ENCODE measurements at places on chromosomes 2 and 18. TPM values are rescaled to one million over a fixed set of nuclear protein-coding genes. Genes with fewer than 3 reads are reported as not detected.

Gene KIF5C
- 7.3 TPM for total RNA-seq

Gene THSD7B
- total RNA-seq = not detected

Gene RAD51AP2
- total RNA-seq = not detected

Gene ZNF521
- not detected for total RNA-seq

Gene NYAP2
- not detected for total RNA-seq

Gene KIAA1328
- total RNA-seq = 9.4 TPM

Gene IL36G
- total RNA-seq = not detected

Gene VWA3B
- total RNA-seq = not detected

Gene IL1RL1
- total RNA-seq = not detected

Gene UGT1A3
- total RNA-seq = not detected

Gene MEP1B
- not detected for total RNA-seq

Gene SULT1C2
- total RNA-seq = not detected

Gene RFX8
- 1.1 TPM for total RNA-seq

Gene DYSF
- 0.31 TPM for total RNA-seq

Gene RND3
- not detected for total RNA-seq

Gene SERPINB2
- total RNA-seq = not detected

Gene NEB
- 1.8 TPM for total RNA-seq

GRCh38 chr2:234816491-234816890, 135.3 kb upstream of the SH3BP4 start:
- DNase-seq = no peak

DNA sequence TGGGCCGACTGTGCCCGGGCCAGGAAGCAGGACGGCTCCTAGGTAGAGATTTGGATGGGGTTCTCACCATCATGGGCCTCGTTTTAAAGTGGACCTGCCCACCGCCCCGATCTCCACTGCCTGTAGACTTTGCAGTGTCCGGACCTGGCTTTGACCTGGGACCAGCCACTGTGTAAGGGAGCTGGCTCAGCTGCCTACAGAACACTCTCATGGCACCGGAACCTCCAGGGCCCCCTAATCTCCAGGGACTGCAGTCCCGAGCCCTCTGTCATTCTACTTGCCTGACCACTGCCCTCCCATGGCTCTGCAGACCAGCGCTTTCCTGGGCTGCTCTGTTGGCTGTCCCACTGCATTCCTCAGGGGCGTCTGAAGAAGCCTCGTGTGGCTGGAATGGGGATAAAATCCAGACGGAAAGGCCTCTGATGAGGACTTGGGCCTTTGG, 120.8 kb downstream of the GLI2 start:
- DNase-seq = no peak

DNA sequence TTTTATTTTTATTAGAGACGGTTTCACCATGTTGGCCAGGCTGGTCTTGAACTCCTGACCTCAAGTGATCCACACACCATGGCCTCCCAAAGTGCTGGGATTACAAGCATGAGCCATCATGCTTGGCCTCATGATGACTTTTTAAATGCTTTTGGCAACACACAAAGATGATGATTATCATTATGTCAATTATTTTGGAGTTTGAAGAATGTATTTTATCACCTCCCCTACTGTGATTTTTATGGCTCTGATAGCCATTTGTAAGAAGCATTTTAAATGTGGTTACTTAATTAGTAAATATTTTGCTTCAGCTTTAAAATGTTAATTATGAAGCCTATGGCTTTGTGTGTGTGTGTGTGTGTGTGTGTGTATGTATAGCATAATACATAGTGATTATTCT, 45.1 kb upstream of the RAB27B start:
- DNase-seq = no peak

GRCh38 chr2:212628586-212628985, 90.0 kb upstream of the ERBB4 start:
- DNase-seq = no peak

- DNase-seq = peak; percentile 66
These were observed 158.4 kb downstream of the SETBP1 start for GRCh38 chr18:44838971-44839666.

- DNase-seq = no peak
These were observed 25.7 kb downstream of the PSMA8 start for GRCh38 chr18:26159353-26159752.

GRCh38 chr2:168160897-168161296, 86.5 kb downstream of the STK39 start:
- no peak for DNase-seq

DNA sequence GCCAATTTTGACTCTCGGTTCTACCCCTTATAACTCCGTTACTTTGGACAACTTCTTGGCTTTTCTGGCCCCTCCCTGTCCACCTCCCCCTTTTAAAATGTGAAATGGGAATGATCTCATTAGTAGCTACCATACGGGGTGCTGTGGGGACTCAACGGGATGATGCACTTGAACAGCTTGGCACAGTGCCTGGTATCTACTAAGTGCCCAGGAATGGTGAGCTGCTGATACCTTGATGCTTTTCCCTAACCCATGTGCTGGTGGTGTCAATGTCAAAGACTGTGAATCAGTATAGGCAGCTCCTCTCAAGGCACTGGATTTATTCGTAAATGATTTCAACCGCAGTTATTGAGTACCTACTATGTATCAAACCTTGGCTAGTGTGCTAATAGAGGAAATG, 204.2 kb downstream of the LOXHD1 start:
- no peak for DNase-seq

GRCh38 chr18:12861637-12862036, 22.4 kb downstream of the PTPN2 start:
- no peak for DNase-seq

DNA sequence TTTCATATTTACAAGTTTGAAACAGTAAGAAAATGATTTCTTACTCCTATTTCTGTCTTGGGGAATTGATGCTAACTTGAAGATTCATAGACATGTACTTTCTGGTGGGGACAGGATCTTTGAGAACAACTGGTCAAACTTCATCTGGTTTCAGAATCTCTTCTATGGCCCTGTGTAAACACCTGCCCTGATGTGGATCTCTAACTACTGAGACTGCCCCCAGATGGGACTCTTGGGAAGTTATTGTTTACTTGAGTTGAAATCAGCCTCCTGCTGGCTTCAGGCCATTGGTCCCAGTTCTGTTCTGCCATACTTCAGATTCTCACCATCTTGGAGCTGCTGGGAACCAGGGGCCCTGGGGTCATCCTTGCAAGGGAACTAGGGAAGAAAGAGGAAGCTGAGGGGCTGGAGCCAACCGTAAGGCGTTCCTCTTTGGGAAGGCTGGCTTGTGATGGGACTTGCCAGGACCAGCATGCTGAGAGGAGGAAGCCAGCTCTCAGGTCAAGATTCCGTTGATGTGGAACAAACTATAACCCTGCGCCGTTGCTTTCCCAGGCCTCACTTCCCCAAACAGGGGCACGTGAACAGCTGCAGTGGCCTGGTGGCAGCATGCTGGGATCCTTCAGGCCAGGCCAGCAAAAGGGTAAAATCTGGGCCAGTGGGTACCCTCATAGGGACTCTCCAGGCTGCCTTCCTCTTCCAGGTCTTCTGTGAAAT, 135.5 kb upstream of the CXCR4 start:
- DNase-seq = no peak

DNA sequence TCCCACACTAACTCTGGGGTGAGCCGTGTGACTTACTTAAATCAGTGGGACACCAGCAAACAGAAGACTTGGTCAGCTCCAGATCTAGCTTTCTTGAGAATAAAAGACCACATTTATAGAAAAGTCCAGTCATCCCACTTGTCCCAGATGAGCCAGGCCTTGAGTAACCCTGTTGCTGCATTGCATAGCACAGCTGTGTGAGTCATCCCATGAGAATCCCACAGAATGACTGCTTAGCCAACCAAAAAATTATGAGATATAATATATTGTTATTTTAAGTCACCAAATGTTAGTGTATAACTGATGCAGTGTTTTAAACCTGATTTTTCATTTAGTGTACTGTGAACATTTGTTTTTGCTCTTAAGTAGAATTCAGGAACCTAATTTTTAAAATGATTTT, 94.2 kb upstream of the FSHR start:
- no peak for DNase-seq

- no peak for DNase-seq
These were observed 88.7 kb downstream of the TFCP2L1 start for GRCh38 chr2:121196132-121196848.

DNA sequence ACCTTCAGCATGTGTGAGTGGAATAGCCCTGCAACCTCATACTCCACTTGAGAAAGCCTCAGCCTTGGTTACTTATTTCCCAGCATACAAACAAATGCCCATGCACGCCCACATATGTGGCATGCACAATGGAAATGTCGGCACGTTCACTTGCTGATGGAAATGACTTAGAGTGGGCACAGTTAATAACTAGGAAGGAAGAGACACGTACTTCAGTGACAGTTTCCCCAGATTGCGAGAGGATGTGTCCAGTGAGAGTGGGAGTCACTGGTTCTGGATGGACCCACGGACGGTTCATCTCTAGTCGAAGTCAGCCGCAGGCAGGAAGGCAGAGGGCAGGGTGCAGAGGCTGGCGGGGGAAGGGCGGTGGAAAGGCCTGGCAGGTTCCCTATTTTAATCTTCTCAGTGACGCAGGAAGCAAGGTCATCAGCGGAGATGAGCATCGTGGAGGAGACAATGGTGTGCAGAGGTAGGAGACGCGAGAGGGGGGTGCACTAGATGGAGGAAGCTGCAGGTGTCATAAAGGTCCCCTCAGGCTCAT, 350.7 kb upstream of the MYT1L start:
- DNase-seq = peak; percentile 15

DNA sequence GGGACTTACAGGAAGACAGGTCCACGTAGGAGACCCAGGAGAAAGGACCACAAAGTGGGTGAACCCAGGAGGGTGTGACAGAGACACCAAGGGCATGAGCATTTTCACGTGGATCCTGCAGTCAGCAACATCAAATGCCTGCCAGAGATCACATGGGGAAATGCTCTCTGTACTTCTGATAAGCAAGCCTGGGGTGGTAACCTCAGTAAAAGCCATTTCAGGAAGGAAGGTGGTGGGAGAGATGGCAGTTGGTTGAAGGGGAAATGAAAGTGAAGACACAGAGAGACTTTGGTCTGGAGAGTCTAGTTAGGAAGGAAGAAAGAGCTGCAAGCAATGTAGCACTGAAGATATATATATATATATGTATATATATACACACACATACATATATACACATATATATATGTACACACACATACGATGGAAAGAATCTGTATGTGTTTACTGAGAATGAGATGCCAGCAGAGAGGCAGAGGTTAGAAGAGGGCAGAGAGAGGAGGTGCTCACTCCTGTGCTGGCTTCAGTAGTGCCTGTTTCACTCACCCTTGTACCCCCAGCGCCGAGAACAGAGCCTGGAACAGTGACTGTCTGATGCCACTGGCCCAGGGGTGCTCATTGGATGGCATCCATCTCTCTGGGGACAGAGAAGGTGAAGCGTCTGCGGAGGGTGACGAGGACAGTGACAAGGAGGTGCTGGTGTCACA, 314.9 kb downstream of the AFF3 start:
- no peak for DNase-seq

DNA sequence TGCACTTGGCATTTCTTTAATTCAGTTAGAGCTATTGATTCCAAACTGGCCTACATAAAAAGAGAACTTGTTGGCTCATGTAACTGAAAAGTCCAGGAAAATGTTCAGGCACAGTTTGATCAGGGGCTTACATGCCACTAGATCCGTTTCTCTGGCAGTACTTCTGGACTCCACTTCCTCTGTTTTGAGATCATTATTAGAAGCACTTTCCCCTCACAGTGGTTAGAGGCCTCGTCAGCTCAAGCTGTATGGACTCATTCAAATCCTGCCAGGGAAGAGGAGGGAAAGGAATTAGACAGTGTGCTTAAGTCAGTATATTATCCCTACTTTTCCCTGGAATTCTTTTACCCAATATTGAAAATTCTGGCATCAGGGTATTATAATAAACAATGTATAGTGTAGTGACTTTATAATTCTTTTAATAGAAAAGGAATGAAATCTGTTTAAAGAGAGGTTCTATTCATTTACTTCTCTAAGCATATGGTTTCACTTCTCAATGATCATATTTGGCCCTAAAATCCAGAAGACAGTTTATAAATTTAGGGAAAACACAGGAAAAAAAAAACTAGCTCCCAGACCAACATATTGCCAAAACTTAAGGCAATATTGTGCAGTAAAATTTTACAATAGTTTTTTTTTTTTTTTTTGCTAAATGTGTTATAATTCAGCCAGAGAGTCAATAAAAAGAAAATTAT, 92.0 kb downstream of the ARMC9 start:
- DNase-seq = no peak

GRCh38 chr2:74991977-74992376, 33.5 kb downstream of the POLE4 start:
- no peak for DNase-seq

GRCh38 chr2:68565858-68566257, 77.5 kb upstream of the PROKR1 start:
- no peak for DNase-seq

- DNase-seq = no peak
These were observed 422.5 kb downstream of the LPIN1 start for GRCh38 chr2:12168791-12169388.

GRCh38 chr18:41038071-41038470, 917.0 kb upstream of the PIK3C3 start:
- no peak for DNase-seq

- no peak for DNase-seq
These were observed 85.8 kb downstream of the PLCL1 start for GRCh38 chr2:197890168-197890567.

- DNase-seq = no peak
These were observed 202.1 kb upstream of the REV1 start for GRCh38 chr2:99691926-99692325.

GRCh38 chr18:38933322-38933721, 1367.7 kb upstream of the CELF4 start:
- DNase-seq = no peak

DNA sequence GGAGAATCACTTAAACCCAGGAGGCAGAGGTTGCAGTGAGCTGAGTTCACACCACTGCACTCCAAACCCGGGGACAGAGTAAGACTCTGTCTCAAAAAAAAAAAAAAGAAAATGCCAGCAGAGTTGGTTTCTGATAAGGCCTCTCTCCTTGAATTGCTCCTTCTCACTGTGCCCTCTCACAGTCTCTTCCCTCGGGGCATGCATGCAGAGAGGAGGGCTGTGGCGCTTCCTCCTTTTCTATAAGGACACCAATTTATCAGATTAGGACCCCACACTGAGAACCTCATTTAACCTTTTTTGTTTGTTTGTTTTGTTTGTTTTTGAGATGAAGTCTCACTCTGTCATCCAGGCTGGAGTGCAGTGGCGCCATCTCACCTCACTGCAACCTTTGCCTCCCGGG, 110.5 kb downstream of the ZFP36L2 start:
- DNase-seq = no peak

- no peak for DNase-seq
These were observed 18.0 kb upstream of the PDE1A start for GRCh38 chr2:182444806-182445205.

- DNase-seq = no peak
These were observed 8.0 kb upstream of the ITGB6 start for GRCh38 chr2:160207804-160208654.

DNA sequence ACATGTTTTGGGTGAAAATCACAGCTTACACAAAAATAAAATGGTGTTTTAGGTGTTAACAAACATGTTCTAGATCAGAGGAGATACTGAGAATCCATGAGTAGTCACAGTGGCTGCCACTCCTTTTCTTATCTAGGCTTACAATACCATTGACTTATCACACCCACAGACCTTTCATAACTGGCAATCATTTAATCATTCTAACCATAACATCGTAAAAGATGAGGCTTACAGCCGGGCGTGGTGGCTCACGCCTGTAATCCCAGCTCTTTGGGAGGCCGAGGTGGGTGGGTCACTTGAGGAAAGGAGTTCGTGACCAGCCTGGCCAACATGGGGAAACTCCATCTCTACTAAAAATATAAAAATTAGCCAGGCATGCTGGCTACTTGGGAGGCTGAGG, 18.8 kb upstream of the SERPINB5 start:
- DNase-seq = no peak

GRCh38 chr2:216596236-216596979, 36.8 kb upstream of the IGFBP2 start:
- DNase-seq = no peak
